Breast epithelium (tissue), 4 donors: ENCODE measurements at places on chromosomes 5 and 9. TPM values are rescaled to one million over a fixed set of nuclear protein-coding genes. Genes with fewer than 3 reads are reported as not detected.
A peak's percentile ranks its signal among the peaks of the same experiment; 100 is the strongest.

- H3K4me1 ChIP-seq = no peaks in the 10 kb centered on the region
- no peaks in the 10 kb centered on the region for H3K27me3 ChIP-seq
- H3K36me3 ChIP-seq = no peaks in the 10 kb centered on the region
- no peak overlapping the region for H3K27ac ChIP-seq
Observed at GRCh38 chr9:93256878-93257807, 73.2 kb downstream of the WNK2 start.

GRCh38 chr5:139523635-139524445, 37.3 kb upstream of the UBE2D2 start:
- H3K27ac ChIP-seq = no peak overlapping the region
- no peak for DNase-seq
- H3K27me3 ChIP-seq = no peaks in the 10 kb centered on the region
- no peak overlapping the region for H3K4me3 ChIP-seq
- no peaks in the 10 kb centered on the region for H3K36me3 ChIP-seq

GRCh38 chr5:150398722-150399523, 13.8 kb downstream of the CD74 start:
- DNase-seq = no peak
- H3K4me1 ChIP-seq = no peaks in the 10 kb centered on the region
- no peaks in the 10 kb centered on the region for H3K27me3 ChIP-seq
- H3K27ac ChIP-seq = no peak overlapping the region
- H3K36me3 ChIP-seq = peaks cover 17% of the 10 kb centered on the region

DNA sequence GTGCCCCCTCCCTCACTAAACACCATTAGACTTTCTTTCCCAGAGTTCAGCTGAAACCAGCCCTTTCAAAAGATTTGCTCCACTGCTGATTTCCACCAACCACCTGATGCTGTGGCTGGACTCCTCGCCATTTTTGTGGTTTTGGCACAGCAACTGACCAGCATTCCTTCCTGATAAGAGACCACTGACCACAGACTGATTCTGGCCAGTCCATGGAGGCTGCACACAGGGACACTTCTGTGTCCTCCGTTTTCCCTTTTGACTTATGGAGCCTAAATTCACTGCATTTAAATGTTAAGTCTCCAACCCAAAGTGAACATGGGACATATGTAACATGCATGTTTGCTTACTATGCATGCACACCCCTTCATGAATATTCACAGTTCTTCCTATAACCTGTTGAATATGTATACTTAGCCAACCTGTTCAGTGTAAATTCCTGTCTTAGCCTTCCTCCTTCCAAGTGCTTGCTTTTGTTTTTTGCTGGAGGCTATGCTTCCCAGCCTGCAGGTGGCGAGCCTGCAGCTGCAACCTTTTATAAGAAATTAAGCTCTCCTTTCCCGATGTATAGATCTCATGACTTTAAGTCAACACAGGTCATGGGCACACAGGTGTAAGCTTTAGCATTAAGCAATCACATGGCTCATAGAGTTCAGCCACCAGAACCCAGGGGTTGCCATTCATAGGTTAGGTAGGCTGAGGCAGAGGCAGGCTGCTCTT, 78.7 kb downstream of the ACTL7B start:
- no peak for DNase-seq
- H3K4me1 ChIP-seq = no peaks in the 10 kb centered on the region
- peaks cover 6% of the 10 kb centered on the region for H3K27me3 ChIP-seq
- no peak overlapping the region for H3K4me3 ChIP-seq

Gene ACTBL2
- not detected for total RNA-seq

DNA sequence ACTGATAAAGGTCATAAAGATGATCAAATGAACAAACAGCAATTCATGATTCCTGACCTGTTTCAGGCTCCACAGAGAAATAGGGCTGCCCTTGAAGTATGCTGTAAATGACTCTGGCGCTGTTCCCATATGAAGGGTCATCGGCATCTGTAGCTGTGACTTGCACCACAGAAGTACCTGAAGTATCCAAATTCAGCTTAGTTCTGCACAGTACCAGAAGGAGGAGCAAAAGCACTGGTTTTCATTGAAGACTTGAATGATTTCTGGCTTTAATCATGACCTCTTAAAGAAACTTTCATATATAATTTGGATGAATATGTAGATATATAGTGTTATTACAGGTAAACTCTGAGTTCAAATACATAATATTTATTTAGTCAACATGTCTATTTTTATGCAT, 109.1 kb downstream of the CDH10 start:
- H3K36me3 ChIP-seq = no peaks in the 10 kb centered on the region
- H3K27me3 ChIP-seq = no peaks in the 10 kb centered on the region
- no peak overlapping the region for H3K4me3 ChIP-seq
- DNase-seq = no peak
- no peak overlapping the region for H3K27ac ChIP-seq

DNA sequence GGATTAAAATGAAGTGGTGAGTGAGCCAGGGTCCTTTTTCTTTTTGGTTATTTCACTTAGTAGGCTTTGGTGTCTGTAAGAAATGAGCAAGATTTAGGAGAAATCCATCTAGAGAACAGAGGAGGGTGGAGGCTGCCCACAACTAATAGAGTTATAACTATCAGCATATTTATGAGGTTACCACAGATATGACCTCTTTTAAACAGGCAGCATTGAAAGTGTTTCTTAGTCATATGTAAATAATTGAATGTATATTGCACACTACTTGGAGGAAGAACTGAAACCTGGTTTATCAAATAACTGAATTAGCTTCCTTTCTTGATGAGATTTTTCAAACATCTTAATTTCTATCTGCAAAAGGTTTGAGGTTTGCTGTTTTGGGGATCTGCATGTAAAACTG, 483.1 kb upstream of the PIK3R1 start:
- H3K27ac ChIP-seq = no peak overlapping the region
- H3K27me3 ChIP-seq = no peaks in the 10 kb centered on the region
- H3K36me3 ChIP-seq = no peaks in the 10 kb centered on the region
- no peak overlapping the region for H3K4me3 ChIP-seq
- H3K4me1 ChIP-seq = no peaks in the 10 kb centered on the region

Gene DCTN3
- total RNA-seq = 114 TPM

GRCh38 chr5:102681403-102681983, 73.6 kb upstream of the PAM start:
- DNase-seq = no peak
- no peaks in the 10 kb centered on the region for H3K36me3 ChIP-seq
- no peak overlapping the region for H3K4me3 ChIP-seq

Gene VCAN
- total RNA-seq = 31.6 TPM

GRCh38 chr9:123044586-123044985, 11.1 kb downstream of the GPR21 start:
- no peaks in the 10 kb centered on the region for H3K36me3 ChIP-seq
- H3K4me3 ChIP-seq = no peak overlapping the region
- DNase-seq = no peak
- no peak overlapping the region for H3K27ac ChIP-seq

- no peak overlapping the region for H3K4me3 ChIP-seq
- no peaks in the 10 kb centered on the region for H3K27me3 ChIP-seq
- DNase-seq = no peak
- no peak overlapping the region for H3K27ac ChIP-seq
Observed at GRCh38 chr5:56382896-56383295, 149.8 kb upstream of the ANKRD55 start.

DNA sequence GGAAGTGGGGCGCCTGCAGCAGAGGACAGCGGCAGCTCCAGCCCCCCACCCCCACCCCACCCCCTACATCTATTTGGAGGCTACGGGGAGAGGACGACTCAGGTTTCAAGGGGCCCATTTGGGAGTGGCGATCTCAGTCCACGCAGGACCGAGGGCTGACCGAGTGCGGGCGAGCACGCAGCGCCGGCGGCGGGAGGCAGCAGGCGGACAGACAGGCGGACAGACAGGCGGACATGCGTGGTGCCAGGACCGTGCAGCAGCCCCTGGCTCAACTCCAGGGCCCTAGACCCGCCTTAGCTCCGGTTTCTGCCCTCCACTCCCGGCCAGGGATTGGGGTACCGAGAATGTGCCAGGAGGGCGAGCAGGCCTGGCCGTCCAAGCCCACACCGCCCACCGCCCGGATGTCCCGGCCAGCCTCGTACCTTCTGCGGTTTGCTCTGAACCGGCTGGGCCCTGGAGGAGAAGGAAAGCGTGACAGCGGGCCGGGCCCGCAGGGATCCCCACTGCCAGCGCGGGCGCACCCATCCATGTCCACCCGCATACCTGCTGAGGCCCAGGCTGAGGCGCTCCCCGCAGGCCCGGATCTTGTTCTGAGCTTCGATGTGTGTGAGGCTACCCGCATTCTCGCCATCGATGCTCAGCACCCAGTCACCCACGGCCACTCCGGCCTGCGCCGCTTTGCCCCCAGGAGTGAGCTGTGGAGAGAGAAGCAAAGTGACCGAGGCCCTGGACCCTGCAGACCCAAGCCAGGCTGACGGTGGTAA, 5.2 kb downstream of the PDLIM7 start:
- H3K36me3 ChIP-seq = no peaks in the 10 kb centered on the region
- DNase-seq = no peak
- H3K4me1 ChIP-seq = peaks cover 16% of the 10 kb centered on the region
- no peaks in the 10 kb centered on the region for H3K27me3 ChIP-seq
- peak overlapping the region; percentile 3 for H3K4me3 ChIP-seq

DNA sequence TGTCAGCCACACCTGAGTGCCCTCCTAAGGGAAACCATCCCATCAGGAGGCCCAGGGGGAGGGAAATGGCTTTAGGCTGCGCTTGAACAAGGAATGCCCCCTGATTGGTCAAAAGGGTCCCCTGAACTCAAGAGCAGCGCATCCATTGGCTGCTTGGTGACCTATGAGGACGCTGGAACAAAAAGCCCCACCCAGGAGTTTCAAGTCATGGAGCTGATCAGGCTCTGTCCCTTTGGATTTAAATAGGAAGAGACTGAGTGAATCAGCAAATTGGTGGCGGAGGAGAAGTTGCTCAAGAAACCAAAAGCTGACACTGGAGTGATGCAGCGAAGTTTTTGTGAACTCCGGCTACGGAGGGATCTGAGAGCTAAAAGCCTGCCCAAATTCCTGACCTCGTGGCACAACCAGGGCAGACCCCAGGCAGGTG, 66.7 kb downstream of the SMIM23 start:
- no peaks in the 10 kb centered on the region for H3K27me3 ChIP-seq
- no peak for DNase-seq
- H3K27ac ChIP-seq = no peak overlapping the region
- no peaks in the 10 kb centered on the region for H3K36me3 ChIP-seq
- H3K4me1 ChIP-seq = no peaks in the 10 kb centered on the region
- H3K4me3 ChIP-seq = no peak overlapping the region

- no peak overlapping the region for H3K4me3 ChIP-seq
- no peaks in the 10 kb centered on the region for H3K4me1 ChIP-seq
- no peaks in the 10 kb centered on the region for H3K27me3 ChIP-seq
Observed at GRCh38 chr5:74575741-74576538, 64.6 kb downstream of the ENC1 start.

GRCh38 chr5:139808481-139809330, 13.1 kb downstream of the PSD2 start:
- no peaks in the 10 kb centered on the region for H3K27me3 ChIP-seq
- no peaks in the 10 kb centered on the region for H3K4me1 ChIP-seq
- no peak for DNase-seq

DNA sequence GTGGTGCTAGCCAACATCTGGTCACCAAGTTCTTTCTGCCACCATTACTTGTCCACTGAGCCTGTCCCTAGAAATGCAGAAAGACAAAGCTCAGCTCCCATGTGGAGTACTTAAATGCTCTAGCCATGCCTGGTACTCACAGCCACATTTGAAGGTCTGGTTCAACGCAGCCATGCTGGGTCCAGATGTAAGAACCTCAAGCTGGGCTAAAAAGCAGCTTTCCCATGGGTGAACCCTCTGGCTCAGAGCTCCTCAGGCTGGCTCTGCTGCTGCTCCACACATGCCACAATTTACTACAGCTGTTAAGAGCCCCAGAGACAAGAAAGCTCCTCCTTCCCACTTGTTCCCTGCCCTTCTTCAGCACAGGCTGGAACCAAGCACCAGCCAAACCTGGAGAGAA, 97.1 kb upstream of the LRRTM2 start:
- no peak for DNase-seq
- H3K27ac ChIP-seq = no peak overlapping the region
- H3K4me1 ChIP-seq = no peaks in the 10 kb centered on the region
- H3K36me3 ChIP-seq = no peaks in the 10 kb centered on the region
- H3K27me3 ChIP-seq = no peaks in the 10 kb centered on the region

GRCh38 chr5:151055336-151055735, 25.5 kb downstream of the TNIP1 start:
- H3K27me3 ChIP-seq = no peaks in the 10 kb centered on the region
- no peaks in the 10 kb centered on the region for H3K36me3 ChIP-seq
- H3K4me1 ChIP-seq = no peaks in the 10 kb centered on the region

DNA sequence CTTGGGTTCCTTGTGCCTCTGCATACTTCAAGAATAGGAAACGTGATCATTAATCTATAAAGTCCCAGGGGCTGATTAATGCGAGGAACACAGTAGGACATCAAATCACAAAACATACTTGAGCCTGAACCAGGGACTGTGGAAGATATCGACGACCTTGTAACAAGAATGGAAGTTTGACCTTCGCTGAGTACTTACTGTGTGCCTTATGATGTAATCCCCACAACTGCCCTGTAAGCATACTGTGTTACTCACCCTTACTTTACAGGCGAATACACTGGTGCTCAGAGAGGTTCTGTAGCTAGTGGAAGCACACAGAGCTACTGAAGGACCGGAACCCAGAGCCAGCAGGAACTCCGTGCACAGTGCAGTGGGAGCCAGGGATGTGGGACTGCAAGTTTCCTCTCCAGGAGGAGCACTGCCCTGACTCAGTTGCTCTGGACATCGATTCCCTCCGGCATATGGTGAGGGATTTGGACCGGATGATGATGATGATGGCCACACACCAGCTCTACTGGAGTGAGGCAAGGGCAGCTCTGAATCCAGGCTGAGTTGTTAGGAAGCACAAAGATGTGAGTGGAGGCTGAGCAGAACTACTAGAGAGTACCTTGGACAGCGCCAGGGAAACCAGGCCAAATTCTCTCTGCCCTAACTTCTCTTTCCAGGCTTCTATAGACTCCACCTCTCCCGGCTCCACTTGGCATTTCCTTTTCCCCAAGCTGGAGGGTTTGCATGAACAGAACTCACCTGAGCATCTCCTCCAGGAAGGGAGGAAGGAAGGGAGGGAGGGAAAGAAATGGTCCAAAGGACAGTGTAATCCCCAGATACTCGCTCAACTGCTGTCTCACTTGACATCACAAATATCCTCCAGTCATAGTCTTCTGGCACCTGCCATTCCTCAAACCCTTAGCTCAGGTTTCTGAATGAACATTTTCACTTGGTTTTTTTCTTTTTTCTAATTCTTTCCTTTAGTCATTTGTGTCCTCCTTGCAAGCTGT, 1.5 kb upstream of the GABBR2 start:
- peaks cover 6% of the 10 kb centered on the region for H3K4me1 ChIP-seq
- H3K27me3 ChIP-seq = peaks cover 64% of the 10 kb centered on the region
- no peaks in the 10 kb centered on the region for H3K36me3 ChIP-seq
- DNase-seq = no peak
- no peak overlapping the region for H3K4me3 ChIP-seq
- no peak overlapping the region for H3K27ac ChIP-seq

Gene CDK5RAP2
- 60.6 TPM for total RNA-seq
